ENCODE measurements at places on chromosomes 16 and 17.

DNA sequence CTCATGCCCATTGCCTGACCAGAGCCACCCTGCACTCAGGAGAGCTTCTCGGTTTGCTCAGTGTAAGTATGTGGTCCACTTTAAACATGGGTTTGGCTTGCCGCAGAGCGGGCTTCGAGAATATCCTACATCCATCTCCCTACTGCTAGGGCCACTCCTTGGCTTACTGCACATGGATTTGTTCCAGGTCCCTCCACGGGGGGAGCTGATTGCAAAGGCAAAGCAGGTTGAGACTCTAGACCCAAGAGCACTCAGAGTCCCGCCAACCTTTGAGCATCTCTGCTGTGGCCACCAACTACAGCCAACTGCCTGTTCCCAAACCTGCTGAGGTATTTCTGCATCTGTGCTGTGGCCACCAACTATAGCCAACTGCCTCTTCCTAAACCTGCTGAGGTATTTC is 26.4 kb downstream of the RNF135 start:
- DNase-seq, result no peak

- peak; percentile 85 for DNase-seq
These were observed 18.7 kb upstream of the BEAN1 start for GRCh38 chr16:66408163-66409048.

- DNase-seq, result no peak
These were observed 17.2 kb upstream of the CLEC18C start for GRCh38 chr16:70156207-70156978.

GRCh38 chr17:75077496-75078283 is 10.1 kb upstream of the SLC16A5 start:
- DNase-seq, result no peak

- no peak for DNase-seq
These were observed 14.4 kb downstream of the ASPSCR1 start for GRCh38 chr17:81991684-81992305.

- peak; percentile 44 for DNase-seq
These were observed 10.0 kb downstream of the PITPNC1 start for GRCh38 chr17:67386965-67387551.

GRCh38 chr17:79977161-79977631 is 58.5 kb downstream of the TBC1D16 start:
- no peak for DNase-seq

- no peak for DNase-seq
These were observed 17.1 kb downstream of the MYO1C start for GRCh38 chr17:1475321-1475854.

- no peak for DNase-seq
These were observed 6.8 kb downstream of the OR1F1 start for GRCh38 chr16:3194792-3195191.

- peak; percentile 47 for DNase-seq
These were observed 37.0 kb upstream of the PEMT start for GRCh38 chr17:17628388-17629008.

DNA sequence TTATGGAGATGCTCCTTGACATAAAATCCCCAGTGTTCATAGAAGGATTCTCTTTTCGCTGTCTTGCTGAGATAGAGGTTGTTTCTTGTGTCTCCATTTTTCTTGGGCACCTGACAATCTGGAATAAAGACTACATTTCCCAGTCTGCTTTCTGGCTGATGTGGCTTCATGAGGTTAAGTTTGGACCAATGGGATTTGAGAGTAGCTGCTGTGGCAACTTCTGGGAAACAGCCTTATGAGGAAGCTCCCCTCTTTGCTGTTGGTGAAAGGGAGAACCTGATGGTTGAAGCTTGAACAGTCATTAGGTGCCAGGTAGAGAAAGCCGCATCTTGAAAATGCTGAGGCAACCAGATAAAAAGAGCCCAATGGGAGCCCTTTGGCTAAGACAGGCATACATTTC is 24.4 kb downstream of the HS3ST4 start:
- DNase-seq, result no peak

- DNase-seq, result no peak
These were observed at the start of the genes KCTD19 and LRRC36 for GRCh38 chr16:67326472-67327309. KCTD19 (minus strand) TSS chr16:67326741; CDS start chr16:67326707, 34 bp downstream. LRRC36 (plus strand) TSS chr16:67326815; CDS start chr16:67326863, 48 bp downstream.

- no peak for DNase-seq
These were observed 51.9 kb downstream of the MEOX1 start for GRCh38 chr17:43609613-43610385.

GRCh38 chr17:41935641-41936040 is 5.2 kb downstream of the ODAD4 start:
- no peak for DNase-seq

DNA sequence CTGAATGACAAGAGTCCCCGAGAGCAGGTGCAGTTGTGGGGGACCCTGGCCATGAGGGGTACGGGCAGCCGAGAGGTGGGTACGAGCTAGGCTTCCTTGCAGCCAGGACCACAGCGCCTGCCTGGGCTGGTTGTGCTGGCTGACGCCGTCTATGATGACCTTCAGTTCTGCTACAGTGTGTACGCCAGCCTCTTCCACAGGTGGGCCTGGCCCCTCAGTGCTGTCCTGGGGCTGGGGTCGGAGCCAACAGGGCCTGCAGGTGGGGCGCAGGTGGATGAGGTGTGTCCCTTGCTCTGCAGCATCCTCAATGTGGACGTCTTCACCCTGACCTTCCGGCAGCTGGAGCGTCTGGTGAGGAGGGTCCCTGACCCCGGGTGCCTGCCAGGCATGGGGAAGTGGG is 7.2 kb downstream of the TSR3 start:
- DNase-seq, result no peak

DNA sequence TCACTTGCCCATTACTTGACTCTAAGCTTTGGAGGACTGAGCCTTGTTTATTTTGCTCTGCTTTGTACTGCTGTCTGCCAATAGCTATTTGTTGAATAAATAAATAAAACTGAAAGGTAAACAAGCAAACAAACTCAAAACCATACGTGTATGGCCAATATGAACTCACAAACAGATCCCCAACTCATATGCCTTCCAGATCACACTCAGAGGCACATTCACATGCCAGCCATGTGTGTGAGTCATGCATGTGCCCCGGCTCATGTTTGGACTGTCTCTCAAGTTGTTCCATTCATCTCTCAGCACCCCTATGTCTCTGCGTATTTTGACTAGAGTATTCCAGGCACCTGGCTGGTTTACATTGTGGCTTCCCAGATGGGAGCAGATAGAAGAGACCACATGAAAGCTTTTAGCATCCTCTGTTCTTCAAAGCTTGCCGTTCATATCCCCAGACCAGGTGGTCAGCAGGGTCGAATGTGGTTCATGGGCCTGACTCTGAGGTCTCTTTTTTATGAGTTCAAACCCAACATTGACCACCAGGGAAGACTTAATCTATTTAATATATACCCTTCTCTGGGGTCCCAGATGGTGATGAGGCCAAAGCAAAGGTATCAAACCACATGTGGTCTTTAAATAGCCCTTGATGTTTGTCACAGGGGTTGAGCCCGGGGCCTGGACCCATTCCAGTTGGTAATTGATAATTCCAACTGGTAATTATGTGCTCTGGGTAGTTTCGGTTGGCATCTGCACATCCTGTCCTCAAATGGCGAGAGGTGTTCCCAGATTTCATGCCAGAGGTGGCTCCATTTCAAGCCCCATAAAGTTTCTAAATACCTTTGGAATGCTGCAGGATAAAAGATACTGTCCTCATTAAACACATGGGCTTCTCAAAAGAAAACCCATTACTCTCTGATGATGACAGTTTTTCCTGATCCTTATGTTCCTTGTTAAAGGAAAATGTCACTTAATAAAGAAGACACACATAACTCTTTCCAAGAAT is 287.3 kb upstream of the MAF start:
- DNase-seq, result no peak

- peak; percentile 82 for DNase-seq
These were observed 12.8 kb upstream of the CCL8 start for GRCh38 chr17:34306466-34306865.

GRCh38 chr16:280991-281659 is 734 bp downstream of the ARHGDIG start:
- no peak for DNase-seq

GRCh38 chr17:41909088-41909487 is 9.7 kb downstream of the ACLY start:
- DNase-seq, result no peak

- DNase-seq, result no peak
These were observed 36.0 kb downstream of the CLUAP1 start for GRCh38 chr16:3536851-3537250.

DNA sequence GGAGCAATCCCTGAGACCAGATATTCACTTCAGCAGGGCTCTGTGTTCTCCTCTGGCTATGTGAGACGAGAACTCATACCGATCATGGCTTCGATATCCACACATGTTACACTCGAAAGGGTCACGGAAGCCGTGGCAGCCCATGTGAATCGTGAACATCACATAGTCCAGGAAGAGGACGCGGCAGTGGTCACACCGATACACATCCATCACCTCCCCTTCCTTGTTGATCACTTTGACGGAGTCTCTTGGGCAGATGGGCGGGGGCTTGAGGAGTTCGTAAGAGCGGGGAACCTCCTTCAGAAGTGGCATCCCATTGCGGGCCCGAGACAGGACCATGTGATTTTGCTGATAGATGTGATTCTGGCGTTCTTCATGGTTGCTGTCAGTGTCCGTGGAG is 28.0 kb downstream of the GRB7 start:
- no peak for DNase-seq

GRCh38 chr16:84166796-84167695 is 19.8 kb downstream of the TAF1C start:
- no peak for DNase-seq

- no peak for DNase-seq
These were observed 4.6 kb upstream of the DRC7 start for GRCh38 chr16:57689762-57690558.

DNA sequence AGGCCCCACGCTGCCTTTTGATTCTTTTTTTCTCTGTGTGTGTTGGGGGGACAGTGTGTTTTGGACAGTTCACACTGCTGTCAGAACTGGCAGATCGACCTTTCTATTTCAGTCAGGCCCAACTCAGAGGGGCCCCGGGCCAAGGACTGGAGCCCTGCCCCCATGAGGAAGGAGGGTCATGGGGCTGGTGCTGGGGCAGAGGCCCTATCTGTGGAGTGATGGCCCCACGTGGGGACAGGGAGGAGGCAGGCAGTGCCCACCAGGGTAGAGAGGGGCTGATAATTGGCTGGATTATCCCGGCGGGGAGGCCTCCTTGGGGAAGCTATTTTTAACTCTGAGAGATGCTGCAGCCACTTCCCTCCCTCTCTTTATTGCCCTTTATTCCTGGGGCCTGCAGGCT is 5.7 kb upstream of the KCNJ12 start:
- no peak for DNase-seq

- DNase-seq, result no peak
These were observed 506 bp downstream of the ATP5MC1 start for GRCh38 chr17:48892940-48893645.

DNA sequence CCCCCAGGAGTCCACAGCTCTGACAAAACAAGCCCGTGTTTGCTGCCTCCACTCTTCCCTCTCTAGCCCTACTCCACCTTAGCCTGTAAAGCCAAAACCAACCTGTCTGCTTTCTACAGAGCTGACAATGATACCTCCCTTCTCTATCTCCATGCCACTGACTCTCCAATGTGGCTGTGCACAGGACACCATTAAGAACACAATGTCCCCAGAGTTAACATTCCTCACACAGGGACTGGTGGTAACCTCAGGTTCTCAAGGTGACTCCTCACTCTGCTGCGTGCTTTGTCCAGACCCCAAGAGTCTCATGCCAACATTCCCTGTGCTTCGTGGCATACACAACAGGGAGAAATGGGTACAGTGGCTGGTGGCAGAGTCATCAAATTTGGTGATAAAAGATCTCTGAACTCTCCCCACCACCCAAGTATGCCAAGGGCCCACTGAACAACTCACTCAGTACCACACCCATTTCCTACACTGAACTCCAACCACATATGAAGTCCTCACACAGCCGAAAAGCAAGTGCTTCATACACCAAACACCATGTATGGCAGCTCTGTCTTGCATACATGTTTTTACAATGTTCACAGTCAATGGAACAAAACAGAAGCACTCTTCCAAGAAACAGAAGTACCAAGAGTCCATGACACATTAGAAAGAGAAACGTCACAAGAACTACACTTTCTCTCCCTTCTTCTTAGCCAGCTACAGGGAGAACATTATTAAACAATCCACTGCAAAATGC is 21.1 kb downstream of the CSNK2A2 start:
- DNase-seq, result no peak

GRCh38 chr17:74961657-74962350 is 10.8 kb downstream of the HID1 start:
- peak; percentile 73 for DNase-seq

- no peak for DNase-seq
These were observed 287.8 kb downstream of the UTP18 start for GRCh38 chr17:51548125-51548524.

- DNase-seq, result peak; percentile 54
These were observed 435.6 kb upstream of the DYNLRB2 start for GRCh38 chr16:80105160-80105559.

GRCh38 chr16:77375396-77375795 is 59.4 kb downstream of the ADAMTS18 start:
- no peak for DNase-seq

DNA sequence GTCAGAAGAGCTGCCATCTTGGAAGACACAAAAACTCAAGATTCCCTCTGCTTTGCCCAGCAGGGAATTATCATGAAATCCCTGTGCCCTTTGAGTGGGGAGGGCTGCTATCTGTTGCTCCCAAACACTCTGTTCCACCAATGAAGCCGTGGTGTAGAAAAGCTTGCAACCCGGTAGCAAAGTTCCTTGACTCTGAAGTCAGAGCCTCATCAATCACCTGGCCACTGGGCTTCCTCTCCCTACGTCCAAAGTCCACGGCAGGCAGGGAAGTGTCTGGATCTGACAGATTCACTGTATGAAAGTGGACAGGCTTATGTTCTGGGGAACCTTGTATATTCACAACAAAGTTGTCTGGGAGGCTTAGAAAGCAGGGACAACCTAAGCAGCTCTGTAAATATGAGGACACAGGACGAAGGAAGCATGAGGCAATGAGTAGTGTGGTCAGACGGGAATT is 343.3 kb downstream of the SLC39A11 start:
- DNase-seq, result no peak

DNA sequence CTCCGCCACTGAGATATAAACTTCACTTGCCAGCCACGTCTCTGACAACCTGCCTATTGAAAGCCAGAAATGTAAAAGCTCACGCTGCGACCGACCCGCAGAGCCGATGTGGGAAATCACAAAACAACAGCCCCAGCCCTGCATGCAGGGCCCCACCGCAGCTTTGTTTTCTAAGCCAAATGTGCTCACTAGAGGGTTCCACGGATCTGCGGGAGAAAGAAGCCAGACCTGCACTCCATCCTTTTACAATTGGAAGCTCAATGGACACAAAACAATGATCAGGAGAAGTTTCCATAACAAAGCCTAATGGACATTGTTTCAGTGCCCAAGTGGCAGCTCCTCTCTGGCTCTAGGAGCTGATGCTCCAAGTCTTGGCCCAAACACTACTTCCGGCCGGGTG is 33.1 kb downstream of the WIPI1 start:
- DNase-seq, result no peak

Data from RPMI7951 (cell line).